ENCODE measurements at places on chromosomes 1 and 21. TPM values are rescaled to one million over a fixed set of nuclear protein-coding genes. Genes with fewer than 3 reads are reported as not detected.

GRCh38 chr21:44846485-44847260 lies 26.8 kb downstream of the PTTG1IP start:
- no peak for DNase-seq
- no peak overlapping the region for H3K27ac ChIP-seq
- peaks cover 10% of the 10 kb centered on the region for H3K27me3 ChIP-seq
- H3K36me3 ChIP-seq, result peaks cover 8% of the 10 kb centered on the region
- H3K4me3 ChIP-seq, result peak overlapping the region; percentile 56

DNA sequence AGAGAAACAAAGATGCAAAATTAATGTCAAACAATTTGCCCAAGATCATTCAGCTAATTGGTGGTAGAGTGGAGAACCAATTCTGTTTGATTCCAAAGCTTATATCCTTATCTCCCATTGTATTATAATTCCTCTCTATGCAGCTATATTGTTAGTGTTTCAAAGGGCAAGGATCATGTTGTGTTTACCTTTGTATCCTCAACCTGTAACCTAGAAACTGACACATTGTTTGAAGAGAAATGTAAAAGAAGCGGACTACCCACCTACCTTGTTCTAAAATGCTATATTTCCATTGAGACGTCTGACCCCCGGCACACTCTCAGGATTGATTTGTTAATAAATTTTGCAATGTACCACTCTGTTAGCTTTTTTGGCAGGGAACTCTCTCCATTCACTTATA lies 9.3 kb downstream of the RAVER2 start:
- no peak for DNase-seq
- no peak overlapping the region for H3K4me3 ChIP-seq
- no peaks in the 10 kb centered on the region for H3K27me3 ChIP-seq
- peaks cover 8% of the 10 kb centered on the region for H3K36me3 ChIP-seq

- no peak for DNase-seq
- H3K4me3 ChIP-seq, result no peak overlapping the region
- no peaks in the 10 kb centered on the region for H3K27me3 ChIP-seq
- peaks cover 8% of the 10 kb centered on the region for H3K4me1 ChIP-seq
- H3K27ac ChIP-seq, result no peak overlapping the region
Observed at GRCh38 chr1:89681045-89681729, 48.3 kb downstream of the LRRC8C start.

DNA sequence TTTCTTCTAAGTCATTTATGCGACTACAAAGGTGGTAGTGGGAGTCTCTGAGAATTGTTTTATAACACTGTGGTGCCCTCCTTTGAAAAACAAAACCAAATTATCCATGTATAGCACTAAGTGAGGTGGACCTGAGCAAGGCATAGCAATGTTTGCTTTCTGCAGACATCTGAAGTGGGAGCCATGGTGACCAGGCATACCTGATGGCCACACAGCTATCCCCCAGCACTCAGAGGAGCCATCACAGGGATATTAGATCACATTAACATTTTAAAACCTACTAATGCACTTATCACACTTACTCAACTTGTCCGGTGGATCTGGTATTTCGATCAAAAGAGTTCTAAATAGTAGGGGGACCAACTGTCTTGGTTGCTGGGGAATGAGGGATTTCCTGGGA lies 24.8 kb upstream of the AVPR1B start:
- no peak for DNase-seq
- H3K27me3 ChIP-seq, result peaks cover 35% of the 10 kb centered on the region
- H3K4me3 ChIP-seq, result no peak overlapping the region
- peaks cover 8% of the 10 kb centered on the region for H3K4me1 ChIP-seq

Gene LDLRAD2
- total RNA-seq, result 0.75 TPM

- peak overlapping the region; percentile 64 for H3K27ac ChIP-seq
- peaks cover 27% of the 10 kb centered on the region for H3K4me1 ChIP-seq
- peak overlapping the region; percentile 79 for H3K4me3 ChIP-seq
- DNase-seq, result no peak
Observed at GRCh38 chr1:179295164-179295755, 1.7 kb downstream of the SOAT1 start.

DNA sequence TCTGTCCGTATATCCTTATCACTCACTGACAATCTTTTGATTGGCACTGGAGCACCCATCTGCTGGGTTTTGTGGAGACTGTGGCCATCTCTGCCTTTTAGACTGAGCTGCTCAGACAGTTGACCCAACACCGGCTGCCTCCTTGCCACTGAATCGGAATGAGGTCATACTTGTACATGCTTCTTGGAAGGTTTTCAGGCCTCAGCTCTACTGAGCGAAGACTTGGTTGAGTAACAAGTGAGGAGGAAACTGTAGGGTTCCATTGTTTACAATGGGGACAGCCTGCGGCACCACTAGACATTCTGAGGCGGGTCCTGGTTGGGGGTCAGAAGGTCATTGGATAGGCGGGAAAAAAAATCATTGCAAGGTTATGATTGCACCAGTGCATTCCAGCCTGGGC lies 320.3 kb downstream of the KIF26B start:
- no peaks in the 10 kb centered on the region for H3K27me3 ChIP-seq
- no peak overlapping the region for H3K4me3 ChIP-seq
- H3K4me1 ChIP-seq, result no peaks in the 10 kb centered on the region
- no peak overlapping the region for H3K27ac ChIP-seq
- no peak for DNase-seq

GRCh38 chr21:19853709-19854575 lies 1144.3 kb upstream of the NCAM2 start:
- no peak overlapping the region for H3K27ac ChIP-seq
- H3K27me3 ChIP-seq, result no peaks in the 10 kb centered on the region
- H3K4me1 ChIP-seq, result no peaks in the 10 kb centered on the region
- no peak for DNase-seq

- H3K27me3 ChIP-seq, result no peaks in the 10 kb centered on the region
- no peak for DNase-seq
- H3K27ac ChIP-seq, result no peak overlapping the region
- no peaks in the 10 kb centered on the region for H3K36me3 ChIP-seq
Observed at GRCh38 chr1:109714661-109715372, 2.8 kb downstream of the GSTM5 start.

DNA sequence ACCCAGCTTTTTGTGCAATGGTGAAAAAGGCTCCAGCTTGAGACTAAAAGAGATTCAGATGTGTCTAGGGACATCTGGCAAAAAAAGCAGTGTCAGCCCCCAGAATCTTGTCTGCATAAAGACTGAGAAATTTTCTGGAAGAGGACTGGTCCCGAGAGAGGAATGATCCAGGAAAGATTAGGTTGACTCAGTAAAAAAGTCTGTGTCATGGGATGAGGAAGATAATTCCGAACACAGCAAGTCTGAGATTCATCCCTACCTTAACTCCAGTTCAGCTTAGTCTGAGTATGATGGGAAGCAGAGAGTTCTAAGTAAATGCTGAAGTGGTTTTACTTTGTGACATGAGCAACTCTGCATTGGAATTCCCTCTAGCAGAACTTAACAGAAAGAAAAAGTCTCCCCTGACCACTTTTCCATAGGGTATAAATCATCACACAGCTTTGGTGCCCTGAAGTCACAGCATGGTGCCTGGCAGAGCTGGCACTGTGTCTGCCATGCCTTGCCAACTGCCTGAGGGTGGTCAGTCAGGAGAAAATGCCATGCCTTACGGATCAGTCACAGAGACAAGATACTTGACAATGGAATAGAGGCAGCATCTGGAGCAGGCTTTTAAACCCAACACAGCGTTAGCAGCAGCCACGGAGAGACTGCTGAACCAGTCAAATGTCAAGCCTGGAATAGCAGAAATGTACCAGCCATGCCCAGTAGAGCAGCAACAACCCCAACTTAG lies 153.4 kb downstream of the ZC3H11B start:
- no peaks in the 10 kb centered on the region for H3K27me3 ChIP-seq
- no peak overlapping the region for H3K4me3 ChIP-seq
- no peak overlapping the region for H3K27ac ChIP-seq
- no peak for DNase-seq
- no peaks in the 10 kb centered on the region for H3K4me1 ChIP-seq

- H3K27me3 ChIP-seq, result no peaks in the 10 kb centered on the region
- peaks cover 20% of the 10 kb centered on the region for H3K4me1 ChIP-seq
- no peak overlapping the region for H3K27ac ChIP-seq
- no peak for DNase-seq
Observed at GRCh38 chr1:51280321-51280978, 44.4 kb downstream of the RNF11 start.

Gene OR14K1
- not detected for total RNA-seq

Gene OR2L13
- not detected for total RNA-seq

Gene SH2D5
- total RNA-seq, result 0.45 TPM

Gene CNR2
- not detected for total RNA-seq

GRCh38 chr1:205777994-205778393 lies 2.7 kb upstream of the RAB29 start:
- DNase-seq, result no peak
- no peak overlapping the region for H3K27ac ChIP-seq
- no peak overlapping the region for H3K4me3 ChIP-seq
- peaks cover 30% of the 10 kb centered on the region for H3K27me3 ChIP-seq
- H3K4me1 ChIP-seq, result peaks cover 17% of the 10 kb centered on the region

Gene ANGPTL1
- 0.72 TPM for total RNA-seq

GRCh38 chr1:99297923-99298322 lies 33.6 kb downstream of the PLPPR4 start:
- no peak overlapping the region for H3K27ac ChIP-seq
- H3K36me3 ChIP-seq, result no peaks in the 10 kb centered on the region
- DNase-seq, result no peak
- no peaks in the 10 kb centered on the region for H3K4me1 ChIP-seq

DNA sequence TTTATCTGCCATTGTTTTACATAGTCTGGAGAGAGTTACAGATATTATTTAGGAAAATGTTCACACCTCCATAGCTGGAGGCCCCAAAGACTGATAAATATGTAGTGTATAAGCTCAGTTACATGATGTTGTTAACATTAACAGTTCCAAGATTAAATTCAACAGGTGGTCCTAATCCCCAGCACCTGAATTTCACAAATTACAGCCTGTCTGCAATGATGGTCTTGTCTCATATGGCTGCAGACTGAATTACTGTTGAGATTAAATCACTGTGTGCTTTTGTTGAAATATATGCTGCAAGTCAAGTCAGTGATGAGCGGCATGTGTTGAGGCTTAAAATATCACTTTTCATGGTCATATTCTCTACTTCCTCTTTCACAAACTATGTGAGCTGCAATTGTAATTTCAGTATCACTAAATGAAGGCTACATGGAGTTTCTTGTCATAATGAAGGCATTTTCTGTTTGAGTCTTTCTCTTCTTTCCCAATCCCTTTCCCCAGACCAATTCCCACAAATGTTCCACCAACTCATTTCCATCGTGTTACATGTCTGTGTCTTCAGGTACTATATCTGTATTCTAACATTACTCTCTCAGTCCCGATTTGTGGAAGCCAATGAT lies 4.2 kb downstream of the ST6GALNAC5 start:
- no peak overlapping the region for H3K27ac ChIP-seq
- H3K27me3 ChIP-seq, result peaks cover 49% of the 10 kb centered on the region
- DNase-seq, result no peak
- H3K4me1 ChIP-seq, result peaks cover 21% of the 10 kb centered on the region
- peaks cover 13% of the 10 kb centered on the region for H3K36me3 ChIP-seq

GRCh38 chr21:37550157-37550556 lies 183.6 kb downstream of the DYRK1A start:
- H3K4me3 ChIP-seq, result no peak overlapping the region
- peak; percentile 21 for DNase-seq
- H3K36me3 ChIP-seq, result no peaks in the 10 kb centered on the region
- no peak overlapping the region for H3K27ac ChIP-seq
- peaks cover 29% of the 10 kb centered on the region for H3K27me3 ChIP-seq

GRCh38 chr1:116496380-116496779 lies 74.4 kb downstream of the CD58 start:
- DNase-seq, result no peak
- peaks cover 38% of the 10 kb centered on the region for H3K4me1 ChIP-seq
- H3K4me3 ChIP-seq, result no peak overlapping the region
- no peak overlapping the region for H3K27ac ChIP-seq
- H3K27me3 ChIP-seq, result no peaks in the 10 kb centered on the region

- no peak overlapping the region for H3K27ac ChIP-seq
- DNase-seq, result no peak
- H3K36me3 ChIP-seq, result no peaks in the 10 kb centered on the region
- H3K4me1 ChIP-seq, result peaks cover 4% of the 10 kb centered on the region
Observed at GRCh38 chr1:104295511-104295910, 545.8 kb downstream of the AMY1C start.

DNA sequence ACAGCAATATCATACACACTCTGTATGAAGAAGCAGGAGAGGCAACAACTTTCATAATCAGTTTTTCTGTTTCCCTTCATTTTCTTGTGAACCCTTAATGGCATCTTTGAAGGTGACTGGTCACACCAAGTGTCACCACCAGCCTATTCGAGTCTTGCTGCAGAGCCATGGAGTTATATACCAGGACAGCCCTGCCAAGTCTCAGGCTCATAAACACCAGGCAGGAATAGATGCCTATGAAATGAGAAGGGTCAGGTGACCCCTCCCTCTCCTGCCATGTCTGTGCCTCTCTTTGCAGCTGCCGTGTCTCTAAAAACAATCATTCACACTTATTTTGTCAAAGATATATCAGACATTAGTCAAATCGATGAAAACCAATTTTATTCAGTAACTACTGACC lies 28.0 kb downstream of the NECAP2 start:
- peaks cover 38% of the 10 kb centered on the region for H3K36me3 ChIP-seq
- H3K4me3 ChIP-seq, result no peak overlapping the region
- H3K27ac ChIP-seq, result no peak overlapping the region
- no peak for DNase-seq
- no peaks in the 10 kb centered on the region for H3K4me1 ChIP-seq

Gene PEX19
- 52.8 TPM for total RNA-seq

DNA sequence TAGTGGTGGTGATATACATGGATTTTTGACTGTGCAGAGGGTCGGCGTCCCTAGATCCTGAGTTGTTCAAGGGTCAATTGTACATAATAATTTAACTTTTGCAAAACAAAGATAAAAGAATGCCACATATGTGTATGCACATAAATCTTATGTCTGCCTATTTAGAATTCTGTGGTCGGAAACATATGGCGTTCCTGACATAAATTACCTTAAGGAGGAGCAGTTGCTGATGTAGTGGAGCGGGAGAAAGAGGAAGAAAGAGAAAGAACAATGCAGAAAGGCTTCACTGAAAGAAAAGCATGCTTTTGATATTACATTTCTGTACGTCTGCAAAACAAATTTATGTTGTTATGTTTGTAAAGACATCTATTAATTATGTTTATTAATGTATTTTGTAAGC lies 40.0 kb downstream of the S1PR1 start:
- H3K27ac ChIP-seq, result no peak overlapping the region
- H3K27me3 ChIP-seq, result peaks cover 2% of the 10 kb centered on the region
- DNase-seq, result no peak
- H3K4me1 ChIP-seq, result peaks cover 21% of the 10 kb centered on the region
- no peak overlapping the region for H3K4me3 ChIP-seq
- H3K36me3 ChIP-seq, result no peaks in the 10 kb centered on the region

Gene PSMD4
- 114 TPM for total RNA-seq

- H3K27me3 ChIP-seq, result peaks cover 69% of the 10 kb centered on the region
- no peak for DNase-seq
- H3K4me3 ChIP-seq, result no peak overlapping the region
Observed at GRCh38 chr1:31775210-31775999, 11.3 kb upstream of the ADGRB2 start.

Gene ZP4
- total RNA-seq, result not detected

All from mesothelial cell of epicardium (in vitro differentiated cells).